CD4-positive, CD25-positive, alpha-beta regulatory T cell (primary cell): ENCODE measurements at places on chromosomes 2 and 18. TPM values are rescaled to one million over a fixed set of nuclear protein-coding genes. Genes with fewer than 3 reads are reported as not detected.
A peak's percentile ranks its signal among the peaks of the same experiment; 100 is the strongest.

- H3K36me3 ChIP-seq, result no peaks in the 10 kb centered on the region
- no peaks in the 10 kb centered on the region for H3K4me1 ChIP-seq
- no peak for DNase-seq
These were observed 249.8 kb downstream of the ACKR3 start for GRCh38 chr2:236819275-236820002.

- no peaks in the 10 kb centered on the region for H3K36me3 ChIP-seq
- no peaks in the 10 kb centered on the region for H3K4me1 ChIP-seq
- no peak overlapping the region for H3K27ac ChIP-seq
- no peak for DNase-seq
- H3K4me3 ChIP-seq, result no peak overlapping the region
- peaks cover 5% of the 10 kb centered on the region for H3K27me3 ChIP-seq
These were observed 2.0 kb downstream of the SLC14A2 start for GRCh38 chr18:45617284-45617683.

- no peaks in the 10 kb centered on the region for H3K4me1 ChIP-seq
- H3K36me3 ChIP-seq, result no peaks in the 10 kb centered on the region
- no peaks in the 10 kb centered on the region for H3K27me3 ChIP-seq
- H3K27ac ChIP-seq, result no peak overlapping the region
- no peak for DNase-seq
These were observed 376.7 kb upstream of the SOX11 start for GRCh38 chr2:5315512-5315911.

GPR35 gene
- 11.0 TPM for total RNA-seq

DNA sequence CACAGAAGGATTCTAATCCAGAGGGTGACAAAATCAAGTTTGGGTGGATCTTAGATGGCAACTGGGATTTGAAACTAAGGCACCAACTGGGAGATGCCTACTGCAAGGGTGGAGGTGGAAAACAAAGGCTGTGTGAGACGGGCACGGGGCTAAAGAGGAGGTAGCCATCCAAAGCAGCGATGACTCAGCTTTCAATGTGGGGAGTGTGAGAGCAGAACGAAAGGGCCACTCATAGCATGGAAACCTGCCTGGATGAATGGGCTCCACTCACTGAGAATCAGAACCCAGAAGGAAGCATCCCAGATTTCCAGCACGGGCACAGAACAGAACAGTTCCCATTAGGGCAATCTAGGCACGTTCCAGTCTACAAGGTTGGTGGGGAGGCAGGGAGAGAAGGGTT is 159.5 kb downstream of the COL4A4 start:
- no peaks in the 10 kb centered on the region for H3K27me3 ChIP-seq
- H3K27ac ChIP-seq, result no peak overlapping the region
- H3K36me3 ChIP-seq, result peaks cover 7% of the 10 kb centered on the region
- no peak overlapping the region for H3K4me3 ChIP-seq
- DNase-seq, result no peak

- H3K4me3 ChIP-seq, result no peak overlapping the region
- no peak for DNase-seq
- H3K27ac ChIP-seq, result no peak overlapping the region
- H3K36me3 ChIP-seq, result no peaks in the 10 kb centered on the region
- H3K27me3 ChIP-seq, result peaks cover 9% of the 10 kb centered on the region
These were observed 2.2 kb downstream of the DSG2 start for GRCh38 chr18:31500051-31500688.

AQP12A gene
- total RNA-seq, result not detected

ANKRD36B gene
- total RNA-seq, result 108 TPM

COL4A4 gene
- total RNA-seq, result not detected

DNA sequence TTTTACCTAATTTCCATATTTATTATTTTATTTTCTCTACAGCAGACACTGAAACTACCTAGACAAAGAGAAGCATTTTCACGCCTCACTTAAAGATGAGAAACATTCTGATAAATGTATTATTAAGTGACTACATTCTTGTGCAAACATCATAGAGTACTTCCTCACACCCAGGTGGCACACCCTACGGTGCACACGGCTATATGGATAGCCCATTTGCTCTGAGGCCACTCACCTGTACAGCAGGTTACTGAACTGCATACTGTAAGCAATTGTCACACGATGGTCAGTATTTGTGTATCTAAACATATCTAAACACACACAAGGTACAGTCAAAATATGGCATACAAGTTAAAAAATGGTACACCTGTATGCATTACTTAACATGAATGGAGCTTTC is 481.4 kb downstream of the CMPK2 start:
- DNase-seq, result no peak
- no peak overlapping the region for H3K27ac ChIP-seq
- H3K4me1 ChIP-seq, result no peaks in the 10 kb centered on the region
- no peaks in the 10 kb centered on the region for H3K36me3 ChIP-seq

FEZ2 gene
- total RNA-seq, result 18.1 TPM

DNA sequence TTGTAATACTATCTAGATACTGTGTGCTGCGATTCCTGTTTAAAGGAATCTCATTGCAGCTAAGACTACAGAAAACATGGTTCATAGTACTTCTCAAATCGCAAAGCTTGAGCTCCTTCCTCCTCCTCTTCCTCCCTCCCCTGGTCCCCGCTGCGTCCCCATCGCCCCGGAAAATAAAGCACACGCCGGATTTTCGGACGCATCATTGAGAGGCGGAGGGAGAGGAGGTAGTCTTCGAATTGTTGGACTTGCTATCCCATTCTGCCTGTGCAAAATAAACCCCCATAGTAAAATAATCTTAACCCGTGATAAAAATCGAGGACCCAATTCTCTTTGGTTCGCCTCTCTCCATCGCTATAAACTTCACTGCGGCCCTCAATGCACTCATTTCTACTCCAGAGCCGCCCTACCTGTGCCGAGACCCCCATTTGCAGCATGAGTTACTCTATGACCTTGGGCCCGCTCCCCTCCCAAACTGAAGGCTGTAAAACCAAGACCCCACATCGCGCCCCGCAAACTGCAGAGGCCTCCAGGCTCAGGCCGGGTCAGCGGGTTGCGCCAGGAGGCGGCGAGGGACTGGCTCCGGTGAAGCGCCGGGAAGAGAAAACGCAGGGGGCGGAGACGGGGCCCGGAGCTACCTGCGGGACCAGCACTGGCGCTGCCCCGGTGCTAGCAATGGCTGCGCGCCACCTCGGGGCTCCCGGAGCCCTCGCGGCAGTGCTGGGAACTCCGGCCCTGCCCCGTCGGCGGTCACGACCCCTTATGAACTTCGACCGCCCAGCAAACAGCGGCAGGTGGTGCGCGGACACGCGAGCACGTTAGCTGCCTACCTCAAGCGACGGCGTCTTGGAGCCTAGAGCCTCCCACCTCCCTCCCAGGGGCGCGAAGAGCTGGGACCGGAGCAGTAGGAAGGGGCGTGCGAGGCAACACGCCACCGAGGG is 649 bp downstream of the ESCO1 start:
- no peaks in the 10 kb centered on the region for H3K27me3 ChIP-seq
- no peak for DNase-seq
- H3K4me1 ChIP-seq, result peaks cover 36% of the 10 kb centered on the region
- H3K4me3 ChIP-seq, result peak overlapping the region; percentile 80

POTEJ gene
- not detected for total RNA-seq

DNA sequence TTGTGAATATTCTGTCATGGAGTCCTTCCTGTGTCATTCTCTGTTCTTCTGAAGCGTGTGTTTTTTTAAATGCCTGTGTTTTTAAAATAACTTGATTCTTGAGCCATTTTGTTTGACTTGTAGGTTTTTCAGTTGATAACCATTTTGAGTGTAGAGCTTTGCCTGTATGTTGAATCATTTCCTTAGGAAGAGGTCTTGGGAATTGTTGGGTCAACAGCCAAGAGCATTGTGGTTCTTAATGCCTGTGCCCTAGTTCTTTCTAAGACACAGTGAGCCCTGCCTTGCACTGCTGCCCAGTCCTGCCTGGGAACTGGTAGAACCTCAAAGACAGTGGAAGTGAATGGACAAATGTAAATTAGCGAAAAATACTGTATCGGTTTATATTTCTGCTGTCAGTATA is 25.9 kb downstream of the RAB12 start:
- no peaks in the 10 kb centered on the region for H3K4me1 ChIP-seq
- DNase-seq, result no peak
- H3K27ac ChIP-seq, result no peak overlapping the region
- no peaks in the 10 kb centered on the region for H3K27me3 ChIP-seq

DNA sequence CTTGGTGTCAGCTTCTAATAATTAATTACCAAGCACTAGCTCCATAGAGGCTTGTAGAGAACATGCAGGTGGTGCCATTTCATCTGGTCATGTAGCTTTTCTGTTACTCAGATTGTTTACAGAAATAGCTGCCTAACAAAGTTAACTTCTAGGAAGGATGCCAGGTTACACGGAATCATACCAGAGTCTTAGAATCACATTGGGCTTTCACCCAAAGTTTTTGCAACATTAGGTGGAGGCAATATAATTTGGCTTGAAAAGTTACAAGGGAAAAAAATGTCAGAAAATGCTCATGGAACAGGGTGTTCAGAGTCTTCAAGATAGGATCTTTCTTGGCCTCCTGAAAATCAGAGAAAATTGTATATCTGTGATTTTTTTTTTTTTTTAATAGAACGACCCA is 135.6 kb downstream of the ARHGAP15 start:
- no peak overlapping the region for H3K27ac ChIP-seq
- peaks cover 18% of the 10 kb centered on the region for H3K36me3 ChIP-seq
- H3K4me3 ChIP-seq, result no peak overlapping the region
- no peaks in the 10 kb centered on the region for H3K27me3 ChIP-seq
- no peak for DNase-seq
- H3K4me1 ChIP-seq, result peaks cover 38% of the 10 kb centered on the region

DNA sequence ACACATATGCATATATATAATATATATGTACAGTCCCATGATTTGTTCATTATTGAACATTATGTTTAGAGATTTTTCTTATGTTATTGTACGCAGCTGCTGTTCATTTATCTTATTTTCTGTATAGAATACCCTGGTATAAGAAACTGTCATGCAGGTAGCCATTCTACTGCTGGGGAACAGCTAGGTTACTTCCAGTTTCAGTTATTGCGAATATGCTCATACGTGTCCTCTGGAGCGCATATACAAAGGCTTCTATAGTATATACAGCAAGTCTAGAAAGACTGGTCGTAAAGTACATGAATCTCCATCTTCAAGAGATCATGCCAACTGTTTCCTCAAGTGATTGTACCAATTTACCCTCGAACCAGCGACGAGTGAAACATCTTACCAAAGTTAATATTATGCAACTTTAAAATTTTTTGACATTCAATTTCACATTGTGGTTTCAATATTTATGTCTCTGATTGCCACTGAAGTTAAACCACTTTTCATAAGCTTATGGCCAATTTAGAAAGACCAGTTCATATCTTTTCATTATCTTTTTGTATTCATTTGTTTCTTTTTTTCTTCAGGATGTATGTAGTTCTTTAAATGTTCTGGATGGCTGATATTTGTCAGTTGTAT is 53.5 kb downstream of the RDH14 start:
- H3K36me3 ChIP-seq, result no peaks in the 10 kb centered on the region
- DNase-seq, result no peak
- no peak overlapping the region for H3K4me3 ChIP-seq
- H3K27me3 ChIP-seq, result peaks cover 2% of the 10 kb centered on the region
- no peak overlapping the region for H3K27ac ChIP-seq

DNA sequence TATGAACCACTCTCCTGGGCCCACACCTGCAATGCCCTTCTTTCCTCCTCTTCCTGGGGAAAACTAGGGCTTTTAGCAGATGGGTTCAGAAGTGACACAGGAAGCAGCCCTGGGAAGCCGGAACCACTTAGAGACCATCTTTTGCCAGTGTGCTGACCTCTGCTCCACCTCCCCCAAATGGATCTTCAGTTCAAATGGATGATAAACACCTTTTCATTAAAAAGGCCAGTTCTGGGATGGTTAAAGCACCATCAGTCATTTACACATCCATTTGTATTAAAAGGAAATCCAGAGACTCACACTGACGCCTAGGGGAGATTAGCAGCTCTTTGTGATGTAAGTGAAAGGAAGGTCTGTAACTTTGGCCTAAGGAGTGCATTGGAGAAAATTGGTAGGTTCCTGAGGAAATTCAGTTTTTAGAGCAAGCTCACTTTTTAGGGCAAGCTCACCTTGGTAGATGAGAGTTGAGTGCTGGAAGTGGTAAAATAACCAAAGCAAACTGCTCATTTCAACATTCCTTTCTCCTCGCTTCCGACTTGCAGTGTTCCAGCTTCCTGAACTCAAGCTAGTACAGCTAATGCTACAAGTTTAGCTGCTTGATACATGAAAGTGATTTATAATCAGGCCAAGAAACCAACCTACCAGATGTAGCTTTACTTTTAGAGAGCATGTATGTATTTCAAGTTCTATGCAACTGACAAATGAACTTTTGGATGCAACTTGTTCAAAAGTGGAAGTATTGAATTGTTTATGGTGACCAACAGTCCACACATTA is 47.7 kb downstream of the ACTR2 start:
- peaks cover 25% of the 10 kb centered on the region for H3K36me3 ChIP-seq
- DNase-seq, result no peak
- H3K4me3 ChIP-seq, result no peak overlapping the region
- H3K27ac ChIP-seq, result no peak overlapping the region
- H3K27me3 ChIP-seq, result no peaks in the 10 kb centered on the region

DNA sequence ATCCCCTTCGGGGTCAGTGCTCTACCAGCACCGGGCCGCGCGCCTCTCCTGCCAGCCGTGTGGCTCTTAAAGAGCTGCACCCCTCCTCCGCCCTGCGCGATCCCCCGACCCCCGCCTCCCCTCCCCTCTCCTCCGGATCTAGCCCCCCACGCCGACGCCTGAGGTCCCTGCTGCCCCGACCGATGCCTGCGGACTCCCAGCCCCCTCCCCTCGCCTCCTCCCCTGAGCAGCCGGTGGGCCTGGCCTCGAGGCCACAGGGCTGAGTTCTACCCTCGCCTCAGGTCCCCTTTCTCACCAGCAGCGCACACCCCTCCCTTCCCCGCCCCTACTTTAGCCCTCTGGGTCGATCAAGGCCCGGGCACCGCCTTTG is 5.8 kb upstream of the SIX3 start:
- no peak overlapping the region for H3K4me3 ChIP-seq
- peaks cover 19% of the 10 kb centered on the region for H3K27me3 ChIP-seq
- no peak overlapping the region for H3K27ac ChIP-seq
- no peak for DNase-seq

NEU2 gene
- total RNA-seq, result not detected

DNA sequence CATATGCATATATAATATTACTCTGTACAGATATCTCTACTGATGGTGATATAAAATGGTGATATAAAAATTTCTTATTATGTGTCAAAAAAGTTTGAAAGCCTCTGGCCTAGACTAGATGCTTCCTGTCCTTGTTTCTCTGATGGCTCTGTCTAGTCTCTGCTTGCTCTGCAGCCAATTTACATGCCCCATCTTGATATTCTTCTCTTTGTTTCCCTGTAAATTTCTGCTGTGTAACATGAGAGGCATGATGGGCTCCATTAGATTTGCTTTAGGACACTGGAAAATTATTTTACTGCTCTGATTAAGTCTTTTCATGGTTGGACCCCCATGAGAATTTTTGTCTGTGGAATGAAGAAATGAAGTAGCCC is 24.3 kb downstream of the BABAM2 start:
- H3K36me3 ChIP-seq, result no peaks in the 10 kb centered on the region
- H3K27ac ChIP-seq, result no peak overlapping the region

LCT gene
- total RNA-seq, result not detected
